ENCODE measurements at places on chromosomes 16 and 17.

DNA sequence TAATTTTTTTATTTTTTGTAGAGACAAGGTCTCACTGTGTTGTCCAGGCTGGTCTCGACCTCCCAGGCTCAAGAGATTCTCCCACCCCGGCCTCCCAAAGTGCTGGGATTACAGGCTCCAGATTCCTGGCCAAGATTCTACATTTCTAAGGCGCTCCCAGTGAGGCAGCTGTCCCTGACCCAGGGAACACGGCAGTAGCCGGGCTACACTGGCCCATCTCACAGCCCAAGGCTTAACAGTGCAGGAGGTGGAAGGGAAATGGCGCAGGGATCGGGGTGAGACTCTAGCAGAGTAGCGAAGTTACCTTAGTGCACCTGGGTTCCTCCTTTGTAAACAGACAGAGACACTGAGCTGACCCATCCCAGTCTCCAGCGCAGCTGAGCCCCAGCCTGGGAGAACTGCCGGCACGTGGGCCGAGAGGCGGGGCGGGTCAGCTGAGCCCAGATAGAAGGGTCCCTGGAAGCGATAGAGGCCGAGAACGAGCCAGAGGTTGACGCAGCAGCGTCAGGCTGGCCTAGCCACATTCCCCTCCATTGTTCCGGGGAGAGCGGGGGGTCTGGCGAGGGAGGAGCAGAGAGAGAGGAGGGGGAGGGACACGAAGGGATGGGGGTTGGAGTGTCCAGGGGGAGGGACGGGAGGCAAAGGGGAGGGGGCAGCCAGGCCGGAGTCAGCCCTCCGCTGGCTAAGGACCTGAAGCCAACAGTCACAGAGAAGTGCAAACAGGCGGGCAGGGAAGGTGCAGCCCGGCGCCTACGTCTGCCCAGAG, 2.5 kb downstream of the CARHSP1 start:
- no peak for DNase-seq

DNA sequence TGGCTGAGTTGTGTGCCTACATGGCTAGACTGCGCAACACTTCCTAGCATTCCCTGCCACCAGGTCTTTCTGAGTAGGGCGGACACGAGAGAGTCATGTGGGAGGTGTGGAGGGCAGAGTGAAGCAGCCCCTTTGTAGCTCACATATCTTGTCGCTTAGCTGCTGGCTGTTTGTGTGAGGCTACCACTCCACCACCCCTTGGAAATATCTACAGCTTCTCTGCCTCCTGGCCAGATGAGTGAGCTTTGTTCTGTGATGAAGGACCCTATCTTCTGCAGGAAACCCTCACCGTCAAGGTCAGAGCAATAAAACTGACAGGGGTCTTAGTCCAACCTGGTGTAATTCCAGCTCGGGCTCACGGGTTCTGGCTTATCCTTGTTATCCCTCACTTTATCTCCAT, 232.1 kb upstream of the ASIC2 start:
- no peak for DNase-seq

GRCh38 chr16:8936421-8936820, 27.3 kb downstream of the USP7 start:
- peak; percentile 74 for DNase-seq

DNA sequence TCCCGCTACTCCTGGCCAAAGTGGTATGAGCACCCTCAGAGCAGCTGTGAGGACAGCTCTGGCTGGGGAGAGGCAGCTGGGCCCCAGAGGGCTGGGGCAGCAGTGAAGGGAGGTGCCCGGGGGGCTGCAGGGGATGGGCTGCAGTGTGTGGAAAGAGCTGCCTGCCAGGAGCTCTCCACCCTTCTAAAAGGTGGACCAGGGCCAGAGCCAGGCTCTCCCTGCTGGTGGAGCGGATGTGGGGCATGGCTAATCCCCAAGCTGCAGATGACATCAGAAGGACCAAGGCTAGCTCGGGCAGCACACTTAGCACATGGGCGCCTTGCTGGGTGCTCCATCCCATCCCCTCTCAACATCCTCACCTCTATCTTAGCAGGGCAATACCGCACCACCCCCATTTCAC, 103.1 kb downstream of the SDK2 start:
- no peak for DNase-seq

- no peak for DNase-seq
Measured at GRCh38 chr16:79672524-79672923, 72.0 kb upstream of the MAF start.

DNA sequence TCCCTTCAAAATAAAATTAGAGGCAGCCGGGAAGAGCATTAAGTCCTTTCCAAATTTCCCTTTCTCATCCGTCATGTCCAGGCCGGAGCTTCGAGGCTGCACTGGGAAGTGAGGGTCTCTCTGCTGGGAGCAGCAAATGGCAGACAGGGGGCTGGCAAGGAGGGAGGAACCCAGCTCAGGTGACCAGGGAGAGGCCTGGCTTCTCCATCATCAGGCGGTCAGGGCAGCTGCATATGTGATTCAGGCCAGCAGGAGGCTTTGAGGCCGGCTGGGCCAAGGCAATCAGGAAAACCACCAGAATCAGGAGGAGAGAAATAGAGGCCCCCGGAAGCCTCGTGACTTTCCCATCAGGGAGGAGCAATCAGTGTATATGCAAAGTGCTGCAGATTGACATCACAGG, 85.0 kb upstream of the RPL38 start:
- DNase-seq, result no peak

DNA sequence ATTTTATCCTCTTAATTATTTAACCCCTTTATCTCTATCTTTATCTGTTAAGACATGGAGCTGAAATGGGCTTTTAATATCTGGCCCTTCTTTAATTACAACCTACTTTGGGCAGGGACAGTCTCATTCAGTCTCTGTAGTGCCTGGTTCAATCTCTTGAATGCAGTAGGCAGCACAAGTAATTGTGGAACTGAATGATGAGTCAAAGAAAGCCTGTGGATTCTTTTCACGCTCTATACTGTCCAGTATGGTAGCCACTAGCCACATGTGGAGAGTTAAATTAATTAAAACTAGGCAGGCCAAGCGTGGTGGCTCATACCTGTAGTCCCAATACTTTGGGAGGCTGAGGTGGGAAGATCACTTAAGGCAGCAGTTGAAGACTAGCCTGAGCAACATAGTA, 9.3 kb downstream of the BPTF start:
- no peak for DNase-seq

DNA sequence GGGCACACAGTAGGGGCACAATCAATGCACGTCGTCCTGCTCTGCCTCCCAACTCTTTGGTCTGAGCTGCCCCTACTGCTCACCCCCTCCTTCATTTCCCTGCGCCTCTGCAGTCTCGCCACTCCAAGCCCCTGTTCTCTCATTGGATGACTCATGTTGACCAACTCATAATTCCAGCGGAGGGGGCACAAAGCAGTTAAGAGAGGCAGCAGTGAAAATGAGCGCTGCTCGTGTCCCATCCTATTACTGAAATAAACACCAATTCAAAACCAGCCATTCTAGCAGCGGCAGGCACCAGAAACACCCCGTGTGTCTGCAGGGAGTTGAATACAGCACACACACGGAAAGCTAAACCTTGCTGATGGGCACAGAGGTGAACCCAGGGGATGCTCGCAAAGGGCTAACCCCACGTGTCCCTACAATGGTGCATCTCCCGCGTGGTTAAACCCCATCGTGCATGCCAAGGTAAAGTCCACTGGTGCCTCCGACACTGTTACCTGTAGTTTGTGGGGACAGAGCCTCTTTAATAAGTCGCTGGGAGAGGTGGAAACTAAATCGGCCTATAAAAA, 310.4 kb downstream of the XYLT1 start:
- DNase-seq, result no peak

DNA sequence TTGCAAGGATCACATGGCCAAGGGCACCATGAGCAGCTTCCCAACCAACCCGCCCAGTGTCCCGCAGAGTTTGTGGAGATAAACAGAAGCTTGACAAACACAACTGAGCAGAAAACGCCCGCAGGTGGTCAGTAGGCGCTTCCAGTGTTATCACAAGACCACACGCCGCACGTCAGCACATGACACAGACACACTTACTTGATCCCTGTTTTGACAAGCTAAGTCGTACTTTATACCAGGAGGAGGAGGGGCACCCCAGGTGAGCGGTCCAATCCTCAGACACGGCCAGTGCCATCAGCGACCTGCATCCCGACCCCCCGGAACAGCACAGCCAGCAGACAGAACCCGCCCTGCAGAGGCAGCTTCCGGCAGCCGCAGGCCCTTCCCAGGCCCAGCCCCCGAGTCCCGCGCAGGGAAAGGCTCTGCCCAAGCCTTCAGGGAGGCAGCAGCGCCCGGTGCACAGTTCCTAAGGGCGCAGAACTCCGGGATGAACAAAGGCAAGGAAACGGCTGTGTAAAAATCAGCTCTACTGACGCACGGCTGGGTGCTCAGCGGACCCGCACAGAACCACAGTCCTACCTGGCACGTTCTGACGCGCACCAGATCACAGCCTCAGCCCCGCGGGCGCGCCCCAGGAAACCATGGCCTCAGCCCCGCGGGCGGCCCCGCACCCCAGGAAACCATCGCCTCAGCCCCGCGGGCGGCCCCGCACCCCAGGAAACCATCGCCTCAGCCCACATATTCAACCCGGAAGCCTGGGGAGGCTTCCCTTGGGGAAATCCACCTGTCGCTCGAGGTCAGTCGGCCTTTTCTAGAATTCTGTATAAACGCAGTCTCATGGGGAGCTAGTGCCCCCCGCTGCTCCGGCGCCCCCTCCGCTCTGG, 27.8 kb downstream of the AXIN1 start:
- peak; percentile 83 for DNase-seq

- DNase-seq, result no peak
Measured at GRCh38 chr16:69084289-69084688, 21.2 kb upstream of the HAS3 start.

DNA sequence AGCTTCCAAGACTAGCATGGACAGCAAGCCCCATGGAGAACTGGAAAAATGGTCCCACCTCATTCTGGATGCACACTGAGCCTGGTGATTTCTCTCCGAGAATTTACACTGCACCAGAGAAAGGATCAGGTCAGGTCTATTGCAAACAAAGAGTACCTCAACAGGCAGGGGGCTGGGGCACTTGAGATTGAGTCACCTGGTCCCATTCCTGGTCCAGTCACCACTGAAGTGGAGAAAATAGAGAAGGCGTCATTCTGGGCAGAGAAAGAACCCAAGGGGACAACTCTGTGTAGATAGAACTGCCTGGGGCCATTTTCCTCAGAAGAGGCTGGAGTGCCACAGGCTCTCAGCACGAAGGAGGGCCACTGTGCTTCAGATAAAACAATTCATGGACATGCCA, 38.4 kb downstream of the CENPV start:
- DNase-seq, result no peak

DNA sequence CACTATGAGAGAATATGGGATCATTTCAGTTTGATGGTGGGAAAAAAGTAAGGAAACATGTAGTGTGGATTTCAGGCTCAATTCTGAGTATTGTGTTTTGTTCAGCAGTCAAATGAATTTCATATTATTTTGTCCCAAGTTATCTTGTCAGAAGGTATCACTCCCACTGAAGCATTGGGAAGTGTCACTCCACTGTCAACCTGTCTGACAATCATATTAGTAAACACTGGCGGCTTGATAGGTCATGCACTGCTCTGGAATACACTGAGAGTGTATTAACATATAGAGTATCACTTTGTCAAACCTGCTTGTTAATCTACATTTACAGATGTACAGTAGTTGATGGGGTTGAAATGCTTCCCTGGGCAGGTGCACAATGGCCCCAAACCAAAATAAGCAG, 203.6 kb downstream of the HS3ST3A1 start:
- no peak for DNase-seq

DNA sequence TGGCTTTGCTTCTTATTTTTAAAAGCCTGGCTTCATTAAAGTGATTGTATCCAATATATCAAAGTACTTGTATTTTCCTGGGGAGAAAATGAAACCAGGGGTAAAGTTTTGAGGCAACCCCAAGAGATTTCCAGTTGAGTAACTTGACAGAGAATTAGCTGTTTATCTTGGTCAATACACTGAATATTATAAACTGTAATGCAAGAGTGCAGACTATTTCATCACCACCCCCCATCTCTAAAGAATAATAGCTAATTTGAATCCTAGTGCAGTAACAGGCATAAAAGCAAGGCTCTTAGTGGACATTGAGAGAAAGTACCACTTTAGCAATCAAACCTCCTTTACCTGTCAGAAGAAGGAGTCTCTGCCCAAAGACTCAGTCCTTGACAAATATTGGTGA, 27.0 kb downstream of the IRX6 start:
- no peak for DNase-seq

GRCh38 chr16:55539488-55539887, 27.0 kb upstream of the CAPNS2 start:
- DNase-seq, result no peak

GRCh38 chr17:8695241-8695640, 49.4 kb downstream of the CCDC42 start:
- DNase-seq, result no peak

DNA sequence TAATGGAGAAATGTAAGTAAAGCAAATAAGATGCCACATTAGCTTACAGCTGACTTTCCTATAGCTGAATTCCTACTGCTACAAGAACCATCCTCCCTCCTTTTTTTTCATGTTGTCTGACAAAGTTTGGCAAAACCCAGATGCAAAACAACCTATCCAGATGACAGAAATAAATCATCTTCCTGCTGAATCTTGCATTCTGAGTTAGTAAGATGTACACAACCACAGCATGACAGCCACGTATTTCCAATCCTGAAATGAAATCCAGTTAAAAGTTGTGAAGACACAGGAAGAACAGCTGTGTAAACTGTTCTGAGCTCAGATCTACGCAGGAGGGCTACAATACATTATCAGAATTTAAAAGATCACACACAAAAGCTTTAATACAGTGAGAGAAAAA, 5.1 kb upstream of the DHX33 start:
- no peak for DNase-seq

DNA sequence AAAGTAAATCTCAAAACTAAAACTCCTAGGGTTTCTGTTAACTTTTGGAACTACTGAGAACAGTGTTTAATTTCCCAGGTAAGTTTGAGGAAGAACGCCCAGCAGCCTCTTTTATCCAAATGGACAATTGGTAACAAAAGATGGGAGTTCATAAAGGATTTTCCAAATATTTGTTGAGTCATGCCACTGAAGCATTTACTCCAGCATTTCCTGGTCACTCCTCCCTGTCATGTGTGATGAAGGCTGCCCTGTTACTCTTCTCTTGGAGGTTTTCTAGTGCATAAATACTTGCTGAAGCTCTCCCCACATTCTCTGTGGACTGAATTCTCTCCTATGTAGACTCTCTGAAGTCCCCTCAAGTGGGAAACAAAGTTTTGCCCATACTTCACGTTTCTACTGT, 16.5 kb downstream of the ZNF75A start:
- no peak for DNase-seq

DNA sequence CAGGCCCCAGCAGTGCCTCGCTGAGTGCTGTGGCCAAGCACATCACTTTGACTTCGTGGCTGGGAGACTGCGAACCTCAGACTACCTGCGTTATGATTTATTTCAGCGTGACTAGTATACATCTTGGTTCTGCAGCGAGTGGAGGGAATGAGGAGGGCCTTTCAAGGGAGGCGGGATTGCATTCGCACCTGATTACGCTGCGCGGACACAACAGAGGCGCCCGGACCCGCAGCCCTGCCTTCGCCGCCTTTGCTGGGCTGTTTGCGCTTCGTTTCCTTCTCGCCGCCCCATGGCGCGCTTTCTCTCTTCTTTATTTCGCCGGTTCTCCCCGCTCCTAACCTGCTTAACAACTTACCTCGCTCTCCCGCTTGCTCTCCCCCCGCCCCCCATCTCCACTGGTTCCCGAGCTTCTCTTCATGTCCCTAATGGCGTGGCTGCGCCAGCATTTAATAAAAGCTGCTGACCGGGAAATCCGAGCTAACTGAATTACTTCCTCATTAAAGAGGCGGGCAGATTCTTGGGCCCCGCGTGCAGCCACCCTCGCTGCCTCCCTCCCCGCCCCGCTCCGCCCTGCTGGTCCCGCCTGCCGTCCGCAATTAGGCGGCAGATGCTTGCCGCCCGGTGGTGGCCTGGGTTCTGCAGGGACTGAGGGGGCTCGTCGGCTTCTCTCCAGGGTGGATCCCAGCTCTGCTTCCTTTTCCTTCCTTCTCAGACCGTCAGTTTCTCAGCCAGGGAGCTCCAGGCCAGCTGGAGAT, 257.6 kb upstream of the SDK2 start:
- DNase-seq, result peak; percentile 26
